ENCODE measurements at places on chromosomes 3 and 15.

GRCh38 chr3:155149494-155149893 lies 69.4 kb downstream of the MME start:
- DNase-seq, result no peak

- DNase-seq, result peak; percentile 50
Observed at GRCh38 chr3:14203521-14204079, 25.0 kb downstream of the LSM3 start.

GRCh38 chr3:151931171-151931570 lies 57.7 kb downstream of the SUCNR1 start:
- no peak for DNase-seq

DNA sequence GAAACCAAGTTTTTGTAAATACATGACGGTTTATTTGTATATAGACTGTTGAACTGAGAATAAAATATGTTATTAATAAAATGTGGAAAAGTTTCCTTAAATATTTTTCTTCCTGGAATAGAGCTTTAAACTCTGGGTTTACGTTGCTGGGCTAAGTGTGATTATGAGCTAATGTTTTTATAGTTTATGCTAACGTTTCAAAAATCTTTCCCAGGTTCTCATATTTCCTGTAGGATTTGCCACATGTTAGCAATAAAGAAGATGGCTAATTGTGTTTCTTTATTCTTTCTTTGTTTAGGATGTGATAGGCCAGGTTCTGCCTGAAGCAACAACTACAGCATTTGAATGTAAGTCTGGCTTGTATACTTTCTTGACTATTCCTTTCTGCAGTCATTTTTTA lies 7.2 kb downstream of the MAP2K5 start:
- no peak for DNase-seq

DNA sequence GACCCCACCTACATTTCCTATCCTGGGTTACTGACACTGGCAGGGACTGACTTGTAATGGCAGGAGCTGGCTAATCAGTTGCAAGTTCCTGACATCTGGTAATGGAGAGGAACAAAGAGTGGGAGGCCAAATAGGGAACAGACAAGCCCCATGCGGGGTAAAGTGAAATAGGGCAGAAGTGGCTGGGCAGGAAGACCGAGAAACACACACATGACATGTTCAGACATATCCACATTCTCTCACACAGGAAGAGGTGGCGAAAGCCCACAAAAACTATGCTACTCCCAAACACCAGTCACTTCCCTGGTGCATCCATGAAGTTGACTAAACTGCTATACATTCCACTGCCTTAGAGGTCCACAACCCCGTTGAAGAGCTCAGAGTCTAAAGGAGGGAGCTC lies 394.1 kb upstream of the TBL1XR1 start:
- DNase-seq, result no peak

- no peak for DNase-seq
Observed at GRCh38 chr3:172154768-172155664, 115.6 kb downstream of the FNDC3B start.

DNA sequence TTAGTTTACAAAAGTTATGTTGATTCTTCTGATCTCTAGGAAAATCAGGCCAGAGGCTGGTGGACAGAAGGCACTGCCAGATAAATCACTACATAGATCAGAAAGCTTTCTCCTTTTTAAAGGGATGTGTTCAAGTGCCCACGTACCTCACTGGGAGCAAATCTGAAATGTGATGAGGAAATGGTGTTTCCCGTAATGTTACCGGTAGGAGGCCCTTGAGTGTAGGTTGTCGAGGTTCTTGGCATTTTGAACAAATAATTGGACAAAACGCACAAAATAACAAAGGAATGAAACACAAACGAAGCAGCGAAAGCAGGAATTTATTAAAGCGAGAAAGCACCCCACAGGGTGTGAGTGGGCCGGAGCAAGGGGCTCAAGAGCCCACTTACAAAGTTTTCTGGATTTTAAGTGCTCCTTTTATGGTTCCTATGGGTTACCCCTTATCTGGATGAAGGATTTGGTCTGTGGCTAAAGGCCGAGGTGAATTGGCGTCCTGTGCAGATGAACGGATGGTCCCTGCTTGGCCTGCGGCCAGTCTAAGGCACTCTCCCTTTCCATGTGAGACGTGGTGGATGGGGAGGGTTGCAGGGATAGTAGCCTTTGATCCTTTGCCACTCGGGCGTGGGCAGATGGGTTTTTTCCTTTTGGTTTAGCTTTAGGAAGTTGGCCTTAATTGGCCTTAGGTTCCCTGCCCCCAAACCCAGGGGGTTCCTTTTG lies 1.0 kb downstream of the SNX1 start:
- DNase-seq, result no peak

DNA sequence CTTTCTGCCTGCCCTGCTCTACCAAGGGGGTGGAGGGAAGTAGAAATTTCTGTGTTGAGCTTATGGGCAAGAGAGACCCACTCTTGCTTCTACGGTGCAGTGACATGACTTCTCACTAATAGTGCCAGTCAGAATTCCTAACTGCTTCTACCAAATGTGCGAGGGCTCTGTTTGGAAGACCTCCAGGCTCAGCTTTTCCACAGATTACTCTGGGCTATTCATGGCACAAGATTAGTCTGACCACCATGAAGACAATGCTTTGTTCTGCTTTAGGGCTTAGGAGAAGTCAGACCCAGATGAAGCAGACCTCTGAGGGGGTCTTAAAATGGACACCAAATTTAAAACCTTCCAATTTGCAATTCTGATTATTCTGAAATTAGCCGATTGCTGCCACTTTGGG lies 195.9 kb upstream of the TBC1D5 start:
- DNase-seq, result no peak

DNA sequence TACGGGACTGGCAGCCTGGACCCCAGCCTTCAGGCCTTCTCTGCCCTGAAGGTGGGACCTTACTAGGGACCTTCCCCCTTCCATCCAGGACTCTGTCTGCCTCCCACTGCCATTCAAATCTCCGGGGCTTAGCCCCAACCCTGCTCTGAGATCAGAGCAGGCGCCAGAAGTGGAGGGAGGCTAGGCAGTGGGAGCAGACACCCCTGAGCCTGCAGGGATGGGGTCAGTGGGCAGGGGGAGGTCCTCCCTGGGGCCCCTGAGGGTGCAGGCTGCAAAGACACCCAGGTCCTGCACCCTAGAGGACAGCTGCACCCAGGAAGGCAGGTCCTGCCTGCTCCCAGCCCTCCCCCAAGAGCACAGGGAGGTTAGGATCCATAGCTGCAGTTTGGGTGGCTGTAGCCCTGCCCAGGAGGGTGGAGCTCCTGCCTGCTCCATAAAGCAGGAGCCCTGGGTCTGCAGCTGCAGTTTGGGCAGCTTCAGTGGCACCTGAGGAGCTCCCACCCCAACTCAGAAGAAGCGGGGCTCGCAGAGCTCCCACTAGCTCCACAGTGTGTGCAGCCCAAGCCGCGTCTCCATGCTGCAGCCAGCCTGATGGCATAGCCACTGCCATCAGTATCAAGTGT lies 8.1 kb upstream of the POC1A start:
- DNase-seq, result no peak

GRCh38 chr3:120559242-120560061 lies 36.7 kb upstream of the NDUFB4 start:
- DNase-seq, result peak; percentile 89

DNA sequence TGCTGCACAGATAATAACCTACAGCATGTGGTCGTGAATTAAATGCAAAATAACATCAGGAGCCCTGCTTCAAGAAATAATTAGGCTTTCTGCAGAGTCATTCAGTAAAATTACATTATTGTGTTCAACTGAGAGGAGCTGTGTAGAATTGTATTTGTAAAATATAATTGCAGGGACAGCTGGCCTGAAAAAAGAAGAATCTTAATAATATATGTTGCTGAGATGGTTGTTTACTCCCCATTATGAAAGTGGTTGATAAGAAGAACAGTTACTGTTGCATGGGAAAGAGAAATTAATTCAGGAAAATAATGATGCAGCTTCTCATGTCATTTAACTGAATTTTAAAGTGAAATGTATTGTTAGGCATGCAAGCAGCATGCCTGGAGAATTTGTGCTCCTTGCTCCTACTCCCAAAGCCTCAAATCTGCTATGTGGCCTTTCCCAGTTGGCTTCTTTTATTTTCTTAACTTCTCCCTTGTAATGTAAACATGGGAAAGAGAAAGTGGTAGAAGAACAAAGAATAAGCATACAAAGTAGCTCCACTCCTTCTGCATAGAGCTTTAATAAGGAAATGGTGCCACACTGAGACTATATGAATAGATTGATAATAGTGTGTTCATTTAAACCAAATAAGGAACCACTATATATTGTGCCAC lies 100.1 kb downstream of the VGLL3 start:
- DNase-seq, result no peak

GRCh38 chr3:137766876-137767537 lies 2.9 kb downstream of the SOX14 start:
- no peak for DNase-seq

DNA sequence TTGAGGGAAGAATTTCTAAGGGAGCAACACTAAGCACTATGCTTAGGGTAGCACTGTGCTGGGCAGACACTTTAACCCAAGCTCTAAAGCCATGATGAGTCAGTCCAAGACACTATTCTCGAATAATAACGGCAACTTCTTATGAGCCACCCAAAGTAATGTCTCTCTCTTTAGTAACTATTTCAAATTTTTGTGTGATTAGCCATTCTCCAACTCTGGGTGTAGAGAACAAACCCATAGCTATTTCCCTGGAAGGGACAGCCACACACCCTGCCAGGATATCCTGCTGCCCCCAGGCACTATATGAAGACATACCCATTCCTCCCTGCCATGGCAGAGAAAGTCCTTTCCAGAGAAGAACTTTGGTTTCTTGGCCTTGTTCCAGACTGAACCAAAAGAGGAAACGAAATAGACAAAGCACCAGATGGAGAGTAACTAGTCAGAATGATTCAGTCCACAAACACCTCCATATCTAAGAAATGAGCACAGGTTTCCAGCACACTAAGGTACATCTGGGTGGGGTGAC lies 384.9 kb upstream of the THBS1 start:
- peak; percentile 90 for DNase-seq

DNA sequence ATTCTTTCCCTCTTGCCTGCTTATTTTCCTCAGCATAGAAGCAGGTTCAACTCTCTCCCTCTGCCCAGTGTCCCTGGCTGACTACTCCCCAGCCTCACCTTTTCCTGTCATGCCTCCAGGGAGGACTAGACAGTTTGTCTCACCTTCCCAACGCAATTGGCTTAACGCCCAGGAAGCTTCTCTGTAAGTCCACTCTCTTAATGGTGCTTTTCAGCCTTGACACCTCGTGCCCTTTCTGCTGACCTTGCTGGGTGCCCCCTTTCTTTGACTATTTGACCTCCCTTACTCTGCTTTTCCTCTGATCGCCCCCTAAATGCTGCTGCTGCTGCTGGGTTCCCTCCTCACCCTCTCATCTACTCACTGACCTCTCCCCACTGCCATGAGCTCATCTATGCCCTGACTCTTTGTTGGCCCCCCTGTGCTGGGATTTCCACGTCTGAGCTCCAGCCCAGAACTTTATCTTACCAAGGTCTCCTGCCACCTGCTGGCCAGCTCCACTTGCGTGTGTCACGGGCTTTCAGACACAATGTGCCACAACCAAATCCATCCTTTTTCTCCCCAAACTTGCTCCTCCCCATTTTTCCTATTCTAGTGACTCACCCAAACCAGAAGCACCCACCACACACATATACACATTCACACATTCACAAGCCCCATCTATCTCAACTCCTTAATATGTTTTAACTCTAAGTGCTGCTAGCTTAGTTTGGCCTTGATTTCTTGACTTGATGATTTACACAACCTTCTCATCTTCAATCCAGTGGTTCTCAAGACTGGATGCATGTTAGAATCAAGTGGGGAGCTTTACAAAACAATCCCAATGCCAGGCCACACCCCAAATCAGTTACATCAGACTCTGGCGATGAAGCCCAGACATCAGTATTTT lies 16.6 kb downstream of the EPB42 start:
- peak; percentile 36 for DNase-seq

DNA sequence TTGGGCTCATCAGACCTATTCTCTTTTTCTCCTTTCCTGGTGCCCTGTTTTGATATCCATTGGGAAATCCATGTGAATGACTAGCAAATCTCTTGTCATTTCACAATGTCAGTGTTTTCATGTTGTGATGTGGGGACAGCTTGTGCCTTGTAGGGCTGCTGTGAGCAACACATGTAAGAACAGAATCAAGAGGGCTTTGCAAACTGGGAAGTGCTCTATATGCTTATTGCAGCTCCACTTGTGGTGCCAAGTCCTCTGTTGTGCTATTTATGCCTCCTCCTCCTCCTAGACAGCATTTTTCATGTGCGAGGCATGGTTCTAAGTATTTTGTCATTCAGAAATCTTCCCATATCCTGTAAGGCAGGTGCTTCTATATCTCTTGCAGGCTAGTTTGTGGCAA lies 56.4 kb downstream of the ZNF621 start:
- no peak for DNase-seq

DNA sequence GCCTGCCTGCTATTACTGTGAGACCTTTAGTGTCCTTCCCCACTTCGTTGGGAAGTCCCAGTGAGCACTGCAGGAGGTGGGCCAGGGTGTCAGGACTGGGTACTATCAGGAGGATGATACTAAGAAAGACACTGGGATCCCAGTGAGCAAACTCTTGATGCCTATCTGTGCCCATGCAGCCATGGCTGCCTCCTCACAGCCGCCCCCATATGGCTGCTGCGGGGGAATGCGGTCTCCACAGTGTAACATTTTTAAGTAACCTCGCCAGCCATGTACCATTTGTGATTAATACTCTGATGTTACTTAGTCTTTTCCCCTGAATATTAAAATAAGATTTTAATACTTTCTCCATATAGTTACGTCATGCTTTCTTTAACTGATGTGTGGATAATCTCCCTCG lies 312.2 kb downstream of the RYR3 start:
- no peak for DNase-seq

- DNase-seq, result no peak
Observed at GRCh38 chr3:170689893-170690660, 104.2 kb upstream of the SLC7A14 start.

DNA sequence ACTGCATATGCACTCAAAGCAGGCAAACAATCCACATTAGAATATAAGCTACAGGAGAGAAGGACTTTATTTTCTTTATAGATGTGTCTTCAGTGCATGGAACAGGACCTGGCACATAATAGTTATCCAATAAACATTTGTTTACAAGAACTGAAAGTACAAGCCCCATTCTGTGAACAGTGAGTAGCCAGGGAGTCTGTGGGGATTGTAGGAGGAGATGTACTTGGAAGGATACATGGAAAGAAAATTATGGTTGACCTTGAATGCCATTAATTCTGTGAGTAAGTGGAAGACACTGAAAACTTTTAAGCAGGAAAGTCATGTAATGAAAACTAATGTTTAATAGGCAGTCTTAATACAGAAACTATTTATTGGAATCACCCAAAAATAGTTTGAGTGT lies 28.3 kb downstream of the MASP1 start:
- DNase-seq, result no peak

GRCh38 chr3:55868347-55868746 lies 381.2 kb upstream of the WNT5A start:
- DNase-seq, result no peak

DNA sequence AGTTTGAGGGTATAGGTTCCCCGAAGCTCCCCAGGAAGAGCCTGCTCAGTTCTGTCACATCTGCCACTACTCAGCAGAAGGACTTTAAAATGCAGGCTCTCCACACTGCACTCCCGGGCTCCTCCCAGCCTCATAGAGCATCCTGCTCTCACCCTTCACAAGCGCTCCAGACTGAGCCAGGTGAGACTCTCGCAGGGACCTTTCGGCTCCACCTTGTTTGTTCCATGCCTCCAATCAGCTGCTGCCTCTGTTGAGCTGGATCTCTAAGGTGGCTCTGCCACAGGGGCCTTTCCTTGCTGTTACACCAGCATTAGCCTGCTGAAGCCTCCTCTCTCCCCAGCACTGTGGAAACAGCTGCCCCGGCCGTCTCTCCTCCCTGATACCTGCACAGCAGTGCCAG lies 56.1 kb downstream of the SLCO3A1 start:
- no peak for DNase-seq

GRCh38 chr15:36177590-36178302 lies 401.7 kb upstream of the CDIN1 start:
- DNase-seq, result no peak

GRCh38 chr3:112687211-112687610 lies 46.3 kb upstream of the CCDC80 start:
- DNase-seq, result no peak

All from RCC 7860 (cell line).